ENCODE measurements at places on chromosomes 7 and 10. TPM values are rescaled to one million over a fixed set of nuclear protein-coding genes. Genes with fewer than 3 reads are reported as not detected.

Gene AZGP1
- not detected for total RNA-seq

Gene RAB19
- not detected for total RNA-seq

Gene GATA3
- total RNA-seq, result not detected

Gene TMEM225B
- total RNA-seq, result 0.43 TPM

Gene TAS2R5
- total RNA-seq, result not detected

Gene ERVW-1
- total RNA-seq, result not detected

Gene CYP3A7
- total RNA-seq, result not detected

GRCh38 chr10:13247246-13247645, 13.1 kb upstream of the UCMA start:
- no peak for DNase-seq

DNA sequence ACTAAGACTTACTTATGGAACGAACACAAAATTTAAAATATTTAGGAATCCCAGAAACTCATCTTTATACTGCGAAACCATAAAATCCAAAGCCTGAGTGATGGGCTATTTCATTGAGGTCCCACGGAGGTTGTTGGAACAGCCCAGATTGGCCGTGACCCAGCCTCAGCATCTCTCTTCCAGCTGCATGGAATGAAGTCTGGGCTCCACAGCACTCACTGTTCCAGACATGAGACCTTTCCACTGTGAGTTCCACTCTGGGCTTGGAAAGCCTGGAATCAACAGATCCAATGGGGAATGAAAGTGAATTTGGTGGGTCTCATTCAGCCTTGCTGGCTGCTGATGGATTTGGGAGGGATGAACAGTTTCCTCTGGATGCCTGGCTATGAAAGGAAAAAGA, 184.9 kb downstream of the EMX2 start:
- DNase-seq, result no peak

DNA sequence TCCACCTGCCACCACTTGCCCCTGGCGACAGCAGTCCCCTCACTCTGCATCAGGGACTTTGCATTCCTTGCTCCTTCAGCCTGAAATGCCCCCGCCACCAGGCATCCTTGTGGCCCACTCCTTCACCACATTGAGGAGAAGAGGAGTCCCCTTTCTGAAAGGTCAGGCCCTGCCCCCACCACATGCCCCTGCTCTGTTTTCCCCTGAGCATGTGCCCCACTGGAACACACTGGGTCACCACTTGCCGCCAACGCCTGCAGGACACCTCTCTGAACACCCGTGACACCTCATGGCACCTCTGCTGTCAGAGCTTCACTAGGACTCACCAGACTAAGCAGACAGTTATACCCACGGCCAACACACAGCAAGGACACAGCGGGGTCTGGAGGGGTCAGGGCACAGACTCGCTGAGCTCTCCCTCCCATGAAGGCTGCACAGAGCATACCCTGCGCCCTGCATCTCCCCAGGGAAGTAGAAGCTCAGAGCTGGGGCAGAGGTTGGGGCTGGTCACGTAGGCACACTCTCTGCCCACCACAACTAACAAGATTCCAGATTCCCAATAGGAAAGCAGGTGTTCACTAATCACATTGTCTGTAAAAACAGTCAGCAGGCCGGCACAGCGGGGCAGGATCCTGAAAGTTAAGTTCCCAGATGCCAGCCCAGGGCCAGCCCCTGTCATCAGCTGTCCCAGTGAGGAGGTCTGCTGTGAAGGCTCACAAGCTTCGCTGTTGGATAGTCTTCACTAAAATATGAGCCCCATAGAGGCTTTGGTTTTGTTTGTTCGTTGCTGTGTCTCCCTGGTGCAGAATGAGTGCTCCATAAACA, 5.8 kb upstream of the AOC1 start:
- DNase-seq, result no peak

GRCh38 chr7:117572856-117573620, 93.2 kb downstream of the CFTR start:
- no peak for DNase-seq

GRCh38 chr7:139321071-139321745, 19.9 kb upstream of the FMC1 start:
- no peak for DNase-seq

DNA sequence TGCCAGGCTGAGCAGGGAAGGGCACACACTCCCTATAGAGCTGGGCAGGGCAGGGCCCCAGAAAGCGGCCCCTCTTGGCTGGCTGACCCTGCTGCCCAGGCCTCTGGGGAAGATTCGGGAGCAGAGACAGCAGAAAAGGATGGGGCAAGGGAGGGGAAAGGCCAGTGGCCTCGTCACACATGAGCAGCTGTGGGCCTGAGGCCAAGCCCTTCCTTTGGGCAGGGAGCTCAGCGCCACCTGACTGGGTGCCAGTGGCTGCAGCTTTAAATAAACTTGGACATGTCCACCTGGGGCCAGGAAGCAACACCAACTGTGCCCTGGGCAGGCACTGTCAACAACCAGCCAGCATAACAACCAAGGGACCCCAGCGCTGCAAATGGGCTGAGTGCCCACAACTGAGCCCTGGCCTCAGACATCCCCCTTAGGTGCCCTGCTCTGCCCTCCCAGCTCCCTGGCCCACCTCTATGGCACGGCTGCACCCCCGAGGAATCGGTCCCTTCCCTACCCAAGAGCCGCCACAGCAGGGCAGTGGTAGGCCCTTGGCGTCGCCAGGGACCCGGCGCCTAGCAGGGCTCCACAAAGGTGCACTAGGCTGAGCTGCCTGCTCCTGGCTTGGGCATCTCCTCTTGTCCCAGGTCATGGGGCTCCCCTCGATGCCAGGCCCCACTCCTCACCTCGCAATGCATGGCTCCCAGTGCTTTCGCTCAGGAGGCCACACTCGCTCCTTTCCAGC, 2.6 kb downstream of the CAMK2B start:
- DNase-seq, result no peak

DNA sequence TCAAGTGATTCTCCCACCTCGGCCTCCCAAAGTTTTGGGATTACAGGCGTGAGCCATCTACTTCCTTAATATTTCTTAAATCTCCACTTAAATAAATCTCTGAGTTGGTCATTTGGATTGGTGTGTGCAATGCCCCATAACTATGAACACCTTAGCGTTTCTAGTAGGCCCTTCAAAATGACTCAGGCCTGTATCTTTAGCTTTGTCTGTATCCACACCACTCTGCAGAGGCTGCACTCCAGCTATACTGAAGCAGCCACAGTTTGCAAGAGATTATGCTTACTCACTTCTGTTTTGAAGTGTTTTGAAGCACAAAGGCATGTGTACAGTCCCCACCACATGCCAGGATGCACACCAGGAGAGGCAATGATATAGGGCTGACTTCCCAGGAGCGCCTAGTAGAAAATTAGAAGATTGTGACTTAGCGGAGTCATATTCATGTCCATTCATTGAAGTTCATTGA, 2.4 kb upstream of the ST7 start:
- DNase-seq, result no peak

- DNase-seq, result no peak
These were observed 29.2 kb downstream of the FAM3C start for GRCh38 chr7:121366852-121367431.

- no peak for DNase-seq
These were observed 54.0 kb downstream of the DNAH11 start for GRCh38 chr7:21596801-21597200.

DNA sequence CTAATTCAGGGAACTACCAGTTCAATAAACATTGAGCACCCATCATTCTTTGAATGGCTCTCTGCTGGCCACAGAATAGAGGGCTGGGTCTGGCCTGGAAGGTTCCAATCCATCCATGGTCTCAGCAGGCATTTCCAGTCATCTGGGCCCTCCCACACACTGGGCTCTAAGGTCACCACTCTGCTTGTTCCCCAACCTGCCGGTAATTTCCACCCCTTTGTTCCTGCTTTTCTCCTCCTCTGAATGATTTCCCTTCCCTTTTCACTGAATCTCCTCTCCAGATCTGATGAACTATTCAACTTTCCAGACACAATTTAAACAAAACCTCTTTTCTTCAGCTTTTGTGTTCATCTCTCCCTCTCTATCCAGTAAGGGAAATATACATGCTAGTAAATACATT, 2.6 kb downstream of the BZW2 start:
- no peak for DNase-seq

- DNase-seq, result no peak
These were observed 4.6 kb upstream of the ZNF425 start for GRCh38 chr7:149130572-149131198.

Data from ascending aorta (tissue), 2 donors.